ENCODE measurements at places on chromosomes 1 and 21. TPM values are rescaled to one million over a fixed set of nuclear protein-coding genes. Genes with fewer than 3 reads are reported as not detected.

GRCh38 chr1:23209770-23210169 lies 7.5 kb downstream of the HTR1D start:
- no peak for DNase-seq

- no peak for DNase-seq
These were observed 380.1 kb upstream of the CHRM3 start for GRCh38 chr1:239006276-239006675.

- no peak for DNase-seq
These were observed 19.1 kb downstream of the SLC25A33 start for GRCh38 chr1:9558271-9558945.

- no peak for DNase-seq
These were observed 24.1 kb downstream of the PAFAH2 start for GRCh38 chr1:25973610-25974321.

GRCh38 chr1:227845147-227845458 lies 29.6 kb downstream of the PRSS38 start:
- DNase-seq, result no peak

GRCh38 chr1:163820226-163820625 lies 498.5 kb downstream of the NUF2 start:
- DNase-seq, result no peak

DNA sequence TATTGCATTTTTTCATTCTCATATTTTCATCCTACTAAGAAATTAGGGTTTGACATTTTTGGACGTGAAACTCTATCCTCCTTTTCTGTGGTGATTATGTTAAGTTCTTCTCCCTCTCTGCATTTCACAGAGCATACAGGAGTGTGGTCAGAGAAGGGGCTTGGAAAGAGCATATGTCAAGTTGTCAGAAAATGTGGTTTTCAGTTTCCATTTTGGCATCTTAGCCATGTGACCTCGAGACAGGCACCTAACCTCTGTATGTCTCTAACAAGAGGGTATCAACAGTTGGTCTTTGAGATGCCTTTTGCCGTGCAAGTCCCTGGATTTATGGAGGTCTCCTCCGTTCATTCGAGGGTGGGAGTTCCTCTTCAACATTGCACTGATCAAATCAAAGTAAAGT lies 140.7 kb downstream of the CYYR1 start:
- no peak for DNase-seq

- no peak for DNase-seq
These were observed 9.9 kb downstream of the HCRTR1 start for GRCh38 chr1:31627301-31627929.

GRCh38 chr1:172826096-172826741 lies 167.3 kb downstream of the FASLG start:
- no peak for DNase-seq

GRCh38 chr1:60596791-60597750 lies 485.3 kb upstream of the NFIA start:
- DNase-seq, result no peak

DNA sequence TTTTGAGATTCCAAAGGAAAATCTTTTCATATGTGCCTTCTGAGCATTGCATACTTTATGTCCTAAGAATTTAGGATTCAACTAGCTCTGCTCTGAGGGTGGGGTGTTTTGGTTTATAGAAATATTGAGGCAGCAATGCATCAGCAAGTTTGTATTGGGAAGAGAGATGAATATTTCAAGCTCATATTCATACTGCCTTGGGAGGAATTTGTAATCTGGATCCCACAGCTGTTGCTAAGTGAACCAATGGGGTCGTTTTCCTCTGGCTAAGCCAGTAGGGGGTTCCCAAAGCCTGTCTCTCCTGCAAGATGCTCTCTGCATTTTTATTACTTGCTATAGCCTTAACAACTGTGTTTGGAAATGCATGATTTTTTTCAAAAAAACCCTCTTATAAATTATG lies 130.6 kb downstream of the SNX7 start:
- no peak for DNase-seq

GRCh38 chr1:119336848-119337247 lies 31.7 kb upstream of the HAO2 start:
- no peak for DNase-seq

GRCh38 chr1:239976130-239976968 lies 115.3 kb upstream of the FMN2 start:
- no peak for DNase-seq

DNA sequence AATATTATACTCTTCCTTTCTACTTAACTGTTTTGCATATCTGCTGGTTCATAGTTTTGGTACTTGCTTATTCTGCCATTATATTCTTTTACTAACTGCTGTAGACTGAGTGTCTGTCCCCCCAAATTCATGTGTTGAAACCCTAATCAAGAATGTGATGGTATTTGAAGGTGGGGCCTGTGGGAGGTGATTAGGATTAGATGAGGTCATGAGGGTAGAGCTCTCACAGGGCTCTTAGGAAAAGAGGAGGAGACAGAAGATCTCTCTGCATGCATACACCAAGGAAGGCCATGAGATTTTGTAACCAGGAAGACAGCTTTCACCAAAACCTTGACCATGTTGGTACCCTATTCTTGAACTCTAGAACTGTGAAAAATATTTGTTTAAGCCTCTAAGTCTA lies 354.1 kb upstream of the B3GALT2 start:
- DNase-seq, result no peak

DNA sequence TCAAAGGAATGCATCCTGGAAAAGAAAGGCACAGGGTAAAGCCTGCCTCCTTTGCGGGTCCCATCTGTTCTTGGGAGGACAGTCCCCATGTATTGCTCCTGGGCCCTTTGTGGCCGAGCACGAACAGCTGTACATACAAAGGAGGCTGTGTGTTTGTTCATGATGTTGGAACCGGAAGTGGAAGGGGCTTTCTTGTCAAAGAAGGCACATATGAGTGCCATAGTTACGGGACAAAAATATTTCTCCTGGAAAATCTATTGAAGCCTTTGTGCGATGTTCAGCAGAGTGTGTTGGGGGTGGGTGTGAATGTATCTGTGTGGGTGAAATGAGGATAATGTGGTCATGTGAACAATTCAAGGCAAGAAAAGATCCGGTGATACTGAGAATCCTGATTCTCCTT lies 297.6 kb downstream of the DISC1 start:
- DNase-seq, result no peak

DNA sequence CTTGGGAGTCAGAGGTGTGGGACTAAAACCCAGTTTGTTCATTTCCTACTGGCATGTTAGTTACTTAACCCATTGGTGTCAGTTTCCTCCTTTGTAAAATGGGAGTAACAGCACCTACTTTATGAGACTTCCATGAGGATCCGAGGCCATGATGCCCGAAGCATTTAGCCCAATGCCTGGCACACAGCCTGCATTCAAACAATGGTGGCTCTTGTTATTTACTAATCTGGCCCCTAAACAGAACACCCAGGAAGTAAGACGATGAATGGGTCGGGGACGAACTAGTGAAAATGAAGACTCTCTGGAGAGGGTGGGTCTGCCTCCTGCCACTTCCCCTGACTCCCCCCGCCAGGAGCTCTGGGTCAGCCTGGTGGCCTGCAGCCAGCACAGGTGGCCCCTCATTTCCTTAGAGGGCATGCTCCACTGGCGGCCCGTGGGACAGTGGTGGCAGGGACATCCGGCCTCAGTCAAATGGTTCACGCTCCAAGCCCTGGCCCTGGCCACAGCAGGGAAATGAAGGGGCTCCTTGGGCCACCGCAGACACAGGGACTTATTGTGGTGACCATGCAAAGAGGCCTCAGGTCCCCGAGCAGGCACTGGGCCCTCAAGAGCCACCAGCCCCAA lies 9.5 kb upstream of the TAS1R2 start:
- DNase-seq, result no peak

DNA sequence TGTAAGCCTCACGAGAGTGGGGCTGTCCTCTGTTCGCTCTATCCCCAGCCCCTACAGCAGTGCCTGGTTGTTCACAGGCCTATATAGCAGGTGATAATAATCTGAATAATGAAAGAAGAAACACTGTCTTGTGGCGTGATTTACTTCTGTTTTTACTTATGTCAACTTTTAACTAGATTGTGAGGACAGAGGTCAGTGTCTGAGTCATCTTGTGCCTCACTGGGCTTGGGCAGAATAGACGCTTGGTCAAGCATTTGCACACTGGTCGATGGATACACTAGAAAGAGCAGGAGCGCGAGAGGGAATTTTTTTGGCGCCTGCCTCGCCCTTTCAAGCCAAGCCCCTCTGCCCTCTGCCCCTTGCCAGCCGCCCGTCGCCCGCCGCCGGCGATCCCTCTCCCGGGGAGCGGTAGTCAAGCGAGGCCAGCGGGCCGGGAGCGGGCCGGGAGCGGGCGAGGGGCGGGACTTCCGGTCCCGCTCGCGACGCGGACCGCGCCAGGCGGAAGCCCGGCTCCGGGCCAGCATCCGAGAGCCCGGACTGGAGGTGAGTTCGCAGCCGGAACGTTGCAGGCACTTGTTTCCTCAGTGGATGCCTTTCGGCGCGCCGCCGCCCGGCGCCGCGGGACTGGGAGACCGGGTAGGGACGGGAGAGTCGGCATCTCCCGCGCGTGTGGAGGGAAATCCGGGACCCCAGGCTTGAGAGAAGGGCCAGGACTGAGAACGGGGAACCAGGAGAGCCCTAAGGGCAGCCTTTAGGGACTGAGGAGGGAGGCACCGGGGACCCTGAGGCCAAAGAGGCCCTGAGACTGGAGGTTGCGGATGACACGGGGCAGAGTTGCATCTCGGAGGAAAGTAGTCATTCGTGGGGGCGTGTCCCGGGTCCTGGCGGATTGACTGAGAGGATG lies at the start of gene DISP1:
Gene DISP1 (plus strand): TSS at position 504 of the 904 bp plus-strand sequence. CDS start 127,785 bp downstream, outside the sequence.
- peak; percentile 94 for DNase-seq

DNA sequence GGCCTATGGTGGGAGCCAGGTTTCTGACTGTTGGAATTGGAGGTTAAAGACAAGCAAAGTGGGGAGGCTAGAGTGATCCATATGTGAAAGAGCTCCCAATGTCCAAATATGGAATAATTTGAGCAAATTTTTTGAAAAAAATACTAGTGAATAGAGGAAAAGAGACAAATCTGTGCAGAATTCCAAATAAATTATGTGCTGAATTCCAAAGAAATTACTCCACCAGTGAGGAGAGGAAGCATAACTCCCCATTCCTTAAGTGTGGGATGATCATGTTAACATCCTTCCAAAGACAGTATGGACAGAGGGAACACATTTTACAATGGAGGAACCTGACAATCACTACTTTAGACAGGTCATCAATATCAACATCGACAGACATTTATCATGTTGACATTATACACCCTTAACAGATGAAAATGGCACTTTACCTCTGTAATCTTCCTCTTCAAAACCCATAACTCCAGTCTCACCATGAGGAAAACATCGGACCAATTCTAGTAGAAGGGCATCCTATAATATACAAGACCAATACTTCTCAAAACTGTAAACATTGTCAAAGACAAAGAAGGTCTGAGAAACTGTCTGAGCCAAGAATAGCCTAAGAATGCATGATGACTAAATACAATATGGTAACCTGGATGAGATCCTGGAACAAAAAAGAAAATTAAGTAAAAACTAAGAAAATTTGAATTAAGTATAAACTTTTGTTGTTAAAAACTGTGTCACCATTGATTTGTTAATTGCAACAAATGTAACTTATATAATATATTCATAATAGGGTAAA lies 71.5 kb upstream of the RGS4 start:
- DNase-seq, result no peak

- DNase-seq, result no peak
These were observed 151.3 kb downstream of the ADGRL4 start for GRCh38 chr1:78855258-78855657.

DNA sequence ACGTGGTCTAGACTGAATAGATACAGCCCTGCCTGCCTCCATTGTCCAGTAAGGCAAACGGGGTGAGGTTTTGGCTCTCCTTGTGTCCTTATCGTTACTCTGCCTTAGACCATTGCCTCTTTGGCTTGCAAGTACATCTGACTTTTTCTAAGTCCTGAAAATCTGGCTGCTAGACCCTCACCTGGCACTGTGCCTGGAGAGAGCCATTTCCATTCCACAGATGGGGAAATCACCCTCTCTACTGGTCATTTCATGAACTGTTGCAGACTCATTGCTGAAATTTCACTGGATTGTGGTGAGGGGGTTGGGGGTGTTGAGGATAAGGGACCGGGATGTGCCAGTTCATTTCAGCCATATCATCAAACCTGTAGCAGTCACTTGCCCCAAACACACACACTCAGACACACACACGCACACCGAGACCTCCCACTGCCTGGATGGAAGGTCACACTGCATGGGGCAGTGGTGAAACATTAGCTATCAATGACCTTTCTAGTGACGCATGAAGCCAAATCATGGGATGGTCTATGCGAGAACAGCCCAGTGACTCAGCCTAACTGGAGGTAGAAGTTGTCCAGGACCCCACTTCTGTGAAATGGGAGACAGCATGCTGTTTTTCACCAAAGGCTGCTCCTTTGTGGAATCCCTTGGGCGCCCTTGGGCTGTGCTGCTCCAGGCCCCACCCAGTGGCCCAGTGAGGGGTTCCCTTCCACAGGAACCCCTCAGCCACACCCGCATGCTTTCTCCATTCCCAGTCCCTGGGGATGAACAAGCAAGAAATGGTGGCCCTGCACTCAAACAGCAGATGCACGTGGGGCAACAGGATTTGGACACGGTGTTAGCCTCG lies 34.9 kb upstream of the VASH2 start:
- no peak for DNase-seq

GRCh38 chr21:34352556-34352955 lies 11.2 kb upstream of the KCNE2 start:
- no peak for DNase-seq

DNA sequence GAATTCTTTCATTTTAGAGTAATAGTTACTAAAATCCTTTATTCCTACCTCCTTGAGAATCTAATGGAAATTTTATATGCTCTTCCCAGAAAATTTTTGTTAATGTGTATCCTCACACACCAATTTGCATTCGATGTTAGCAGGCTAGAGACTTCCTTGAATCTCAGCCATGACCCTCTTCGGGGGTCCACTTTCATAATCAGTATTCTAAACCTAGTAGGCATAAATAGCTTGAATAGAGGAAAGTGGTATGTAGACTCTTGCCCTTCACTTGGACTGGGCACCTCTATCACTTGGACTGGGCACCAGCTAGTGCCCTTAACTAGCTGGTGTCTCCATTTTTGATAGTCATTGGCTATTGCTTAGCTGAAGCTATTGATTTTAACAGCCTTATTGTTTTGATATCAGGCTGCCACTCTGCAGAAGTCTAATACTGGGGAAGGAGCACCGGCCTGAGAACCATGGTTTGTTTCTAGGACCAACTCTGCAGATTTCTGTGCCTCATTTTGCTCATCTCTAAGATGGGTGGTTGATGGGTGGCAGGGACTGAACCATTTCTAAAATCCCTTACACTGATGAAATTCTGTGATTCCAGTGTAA lies 42.8 kb downstream of the MRPL39 start:
- DNase-seq, result no peak

RGS16 gene
- polyA plus RNA-seq, result 3.0 TPM

SLC35F3 gene
- 0.03 TPM for polyA plus RNA-seq

TDRD5 gene
- polyA plus RNA-seq, result 0.02 TPM

SYDE2 gene
- polyA plus RNA-seq, result 0.09 TPM

USP48 gene
- 17.5 TPM for polyA plus RNA-seq

GPA33 gene
- 0.16 TPM for polyA plus RNA-seq

HAO2 gene
- 0.10 TPM for polyA plus RNA-seq

LCE1D gene
- not detected for polyA plus RNA-seq

KRTAP13-2 gene
- not detected for polyA plus RNA-seq

SDC3 gene
- 8.0 TPM for polyA plus RNA-seq

HRNR gene
- polyA plus RNA-seq, result not detected

MAP3K21 gene
- polyA plus RNA-seq, result 0.39 TPM

HCN3 gene
- 1.6 TPM for polyA plus RNA-seq

HSD3B2 gene
- polyA plus RNA-seq, result 0.06 TPM

USH2A gene
- under 0.01 TPM for polyA plus RNA-seq

Data from spleen (tissue), 13 donors.